ENCODE measurements at places on chromosomes 3 and 15.

DNA sequence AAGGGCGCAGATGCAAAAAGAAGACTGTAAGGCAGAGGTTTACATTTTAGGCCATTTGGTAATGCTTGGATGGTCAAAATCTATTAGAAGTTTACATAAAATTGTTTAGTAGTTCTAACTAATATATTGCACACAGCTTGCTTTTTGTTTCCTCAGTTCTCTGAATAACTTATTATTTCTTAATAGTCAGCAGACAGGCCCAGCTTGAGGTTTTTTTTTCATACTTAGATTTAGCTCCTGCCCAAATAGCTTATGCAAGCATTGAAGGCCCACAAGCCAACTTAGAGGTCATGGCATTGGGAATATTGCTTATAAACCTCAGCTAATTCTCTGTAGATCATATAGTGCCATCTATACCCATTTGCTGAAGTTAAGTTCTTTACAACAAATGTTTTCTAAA is 172.5 kb downstream of the RAP2B start:
- no peak for DNase-seq

DNA sequence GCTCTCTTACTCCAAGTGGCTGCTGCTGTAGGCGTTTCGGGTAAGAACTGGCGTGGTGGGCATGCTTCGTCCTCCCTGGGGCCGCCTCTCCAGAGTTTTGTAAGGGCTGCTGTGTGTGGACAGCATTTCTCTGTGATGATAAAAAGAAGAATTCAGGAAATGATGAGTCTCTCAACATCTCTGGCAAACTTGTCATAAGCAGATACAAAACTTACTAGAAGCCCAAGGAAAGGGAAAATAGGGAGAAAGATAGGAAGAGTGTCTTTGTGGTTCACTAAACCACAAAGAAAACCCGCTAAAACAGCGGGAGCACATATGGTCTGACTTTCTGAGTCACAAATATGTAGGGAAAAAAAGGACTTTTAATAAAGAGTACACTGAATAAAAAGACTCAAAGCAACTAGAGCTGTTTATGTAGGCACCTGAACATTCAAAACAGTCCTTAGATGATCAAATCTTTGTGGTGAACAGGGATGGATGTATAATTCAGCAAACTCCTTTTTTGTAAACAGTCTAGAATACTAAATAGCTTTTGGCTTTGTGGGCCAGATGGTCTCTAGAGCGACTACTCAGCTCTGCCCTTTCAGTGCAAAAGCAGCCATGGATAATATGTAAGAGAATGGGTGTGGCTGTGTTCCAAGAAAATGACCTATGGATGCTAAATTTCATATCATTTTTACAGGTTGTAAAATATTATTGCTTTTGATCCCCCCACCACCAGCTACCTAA is 60.4 kb upstream of the LMOD3 start:
- peak; percentile 90 for DNase-seq

DNA sequence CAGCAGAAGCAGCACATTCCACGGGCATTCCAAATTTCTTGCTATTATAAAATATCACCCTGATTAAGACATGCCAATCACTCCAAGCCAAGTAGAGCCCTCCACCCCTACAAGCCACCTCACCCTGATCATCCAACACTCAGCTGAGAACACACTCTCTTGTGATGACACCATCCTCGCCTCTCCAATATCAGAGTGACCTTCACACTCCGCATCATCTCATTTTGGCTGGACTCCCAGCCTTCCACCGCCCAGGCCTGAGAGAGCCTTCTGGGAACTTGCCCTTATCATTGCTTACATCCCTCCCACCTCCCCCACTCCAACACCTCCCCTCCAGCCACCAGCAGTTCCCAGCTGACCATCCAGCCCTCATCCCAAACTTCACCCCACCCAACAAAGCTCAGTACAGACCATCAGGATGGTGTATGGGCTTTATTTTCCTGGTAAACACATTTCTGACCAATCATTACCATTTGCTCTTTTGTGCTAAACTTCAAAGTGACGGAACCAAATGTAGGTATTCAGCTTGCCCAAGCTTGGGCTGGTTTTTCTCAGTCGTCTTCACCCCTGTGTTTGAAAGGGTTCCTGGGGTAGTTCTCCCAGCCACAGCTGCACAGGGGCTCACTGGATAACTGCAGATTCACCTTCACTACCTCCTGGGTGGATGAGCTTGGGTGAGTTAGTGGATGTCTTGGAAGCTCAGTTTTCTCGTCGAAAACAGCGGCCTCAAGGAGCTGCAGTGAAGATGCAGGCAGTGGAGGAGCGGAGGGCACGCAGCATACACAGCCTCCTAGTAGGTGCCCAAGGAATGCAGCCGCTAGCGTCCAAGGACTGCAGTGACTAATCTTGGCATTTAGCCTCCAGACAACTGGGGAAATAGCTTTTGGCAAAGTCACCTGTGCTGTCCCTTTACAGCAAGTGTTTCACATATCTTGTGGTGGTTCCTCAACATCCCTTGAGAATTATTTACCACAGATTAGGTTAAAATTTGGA is 115.1 kb downstream of the LIPC start:
- DNase-seq: peak; percentile 97

DNA sequence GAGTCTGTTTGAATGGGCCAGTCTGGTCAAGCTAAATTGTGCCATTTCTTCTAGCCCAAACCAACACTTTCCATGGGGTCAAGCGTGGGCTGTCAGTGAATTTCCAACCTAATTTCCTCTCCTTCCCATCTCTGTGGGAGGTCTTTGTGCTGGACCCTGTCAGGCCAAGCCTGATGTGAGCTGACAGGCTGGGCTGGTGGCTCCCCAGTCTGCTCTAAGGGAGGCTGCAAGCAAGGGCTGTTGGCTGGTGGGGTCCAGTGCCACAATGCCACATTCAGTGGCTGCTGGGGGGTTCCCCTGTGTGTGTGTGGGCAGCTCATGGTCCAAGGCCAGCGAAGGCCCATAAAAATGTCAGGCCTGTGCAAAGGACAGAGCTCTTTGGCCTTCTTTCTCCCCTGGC is 216.1 kb downstream of the OPA1 start:
- no peak for DNase-seq

GRCh38 chr3:56758539-56758981 is 43.2 kb downstream of the ARHGEF3 start:
- peak; percentile 77 for DNase-seq

GRCh38 chr3:187843654-187844053 is 98.4 kb upstream of the BCL6 start:
- DNase-seq: no peak

DNA sequence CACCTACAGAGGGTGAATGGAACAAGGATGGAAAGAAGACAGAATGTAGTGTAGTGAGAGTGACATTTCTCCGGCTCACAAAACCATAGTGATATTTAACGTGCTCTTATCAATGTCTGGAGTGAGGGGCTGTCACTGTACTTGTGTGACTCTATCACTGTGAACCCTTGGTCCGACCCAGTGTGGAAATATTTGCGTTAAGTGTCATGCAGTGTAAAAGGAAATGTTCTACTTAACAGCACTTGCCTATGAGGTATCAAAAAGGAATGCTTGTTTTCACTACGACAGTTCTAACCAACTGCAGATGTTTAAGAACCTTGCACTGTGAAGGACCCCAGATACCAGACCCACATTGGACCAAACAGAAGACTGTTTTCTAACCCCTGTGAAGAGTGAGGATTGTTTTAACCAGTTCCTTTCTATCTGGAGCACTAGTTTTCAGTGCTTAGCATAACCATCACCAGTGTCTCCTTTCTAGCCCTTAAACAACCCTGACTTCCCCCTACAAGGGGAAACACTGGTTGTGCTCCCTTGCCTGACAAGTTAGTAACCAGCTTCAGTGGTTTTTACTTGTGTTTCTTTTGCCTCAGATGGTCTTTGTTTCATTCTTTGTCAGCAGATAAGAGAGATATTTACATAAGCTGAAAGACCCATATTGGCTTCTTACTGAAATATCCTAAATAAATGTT is 144.7 kb upstream of the ABHD17C start:
- peak; percentile 96 for DNase-seq

DNA sequence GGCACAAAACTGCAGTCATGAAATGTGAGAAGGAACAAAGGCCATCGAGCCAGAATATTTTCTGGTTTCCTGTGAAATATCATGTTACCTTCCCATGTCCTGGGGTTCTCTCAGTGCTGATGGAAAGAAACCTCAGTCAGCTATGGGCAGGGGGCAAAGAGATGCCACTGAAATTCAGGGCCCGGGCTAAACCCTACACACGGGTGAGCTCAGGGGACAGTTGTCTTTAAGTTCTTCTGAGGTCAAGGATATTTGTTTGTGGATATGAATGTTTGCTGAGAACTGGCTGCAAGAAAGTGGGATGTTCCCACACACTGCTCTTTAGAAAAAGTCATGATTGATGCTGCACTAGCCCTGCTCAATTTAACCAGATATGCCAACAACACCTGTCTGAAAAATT is 187.2 kb downstream of the MEX3B start:
- DNase-seq: no peak
